ENCODE measurements at places on chromosomes 2 and 18.

DNA sequence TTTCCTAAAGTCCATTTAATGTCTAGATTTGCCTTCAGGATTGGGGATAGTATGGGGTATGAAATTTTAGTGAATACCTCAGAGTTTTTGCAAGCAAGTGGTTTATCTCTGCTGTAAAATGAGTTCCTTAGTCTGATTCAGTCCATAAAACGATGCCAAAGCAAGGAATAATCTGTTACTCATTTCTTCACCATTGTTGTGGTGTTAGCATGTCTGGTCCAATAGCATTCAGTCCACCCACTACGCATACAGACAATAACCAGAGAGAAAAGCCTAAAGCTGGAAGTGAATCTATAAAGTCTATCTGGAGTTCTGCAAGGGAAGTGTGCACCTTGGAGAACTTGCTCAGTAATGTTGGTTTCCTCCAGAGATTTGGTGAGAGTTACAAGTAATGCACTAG is 12.9 kb upstream of the DPP4 start:
- DNase-seq = no peak

DNA sequence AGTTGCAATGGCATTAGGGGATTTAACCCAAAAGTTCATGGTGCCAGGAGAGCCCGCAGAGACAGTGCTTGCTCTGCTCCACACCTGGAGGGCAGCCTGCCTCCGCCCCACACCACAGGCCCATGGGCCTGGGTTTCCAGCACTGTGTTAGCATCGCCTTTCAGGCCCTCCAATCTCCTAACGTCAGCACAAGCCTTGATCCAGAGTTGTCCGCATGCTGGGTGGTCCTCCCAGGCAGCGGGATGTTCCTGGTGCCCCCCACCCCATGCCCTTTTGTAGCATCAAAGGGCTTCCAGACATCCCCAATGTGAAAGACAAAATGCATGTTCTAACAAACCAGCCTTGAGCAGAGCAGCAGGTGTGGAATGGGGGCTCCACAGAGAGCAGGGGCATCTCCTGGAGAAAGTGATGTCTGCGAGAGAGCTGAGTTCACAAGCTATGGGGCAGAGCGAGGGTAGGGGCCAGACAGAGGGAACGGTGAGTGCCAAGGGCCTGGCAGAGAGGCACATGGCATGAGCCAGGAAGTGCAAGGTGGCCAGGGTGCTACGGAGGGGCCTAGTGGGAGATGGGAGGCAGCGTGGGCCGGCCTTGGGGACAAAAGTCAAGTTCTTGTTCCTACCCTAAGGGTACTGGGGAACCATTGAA is 119.2 kb downstream of the CYP26B1 start:
- DNase-seq = no peak

GRCh38 chr2:216286616-216287231 is 85.6 kb downstream of the MARCHF4 start:
- DNase-seq = no peak

DNA sequence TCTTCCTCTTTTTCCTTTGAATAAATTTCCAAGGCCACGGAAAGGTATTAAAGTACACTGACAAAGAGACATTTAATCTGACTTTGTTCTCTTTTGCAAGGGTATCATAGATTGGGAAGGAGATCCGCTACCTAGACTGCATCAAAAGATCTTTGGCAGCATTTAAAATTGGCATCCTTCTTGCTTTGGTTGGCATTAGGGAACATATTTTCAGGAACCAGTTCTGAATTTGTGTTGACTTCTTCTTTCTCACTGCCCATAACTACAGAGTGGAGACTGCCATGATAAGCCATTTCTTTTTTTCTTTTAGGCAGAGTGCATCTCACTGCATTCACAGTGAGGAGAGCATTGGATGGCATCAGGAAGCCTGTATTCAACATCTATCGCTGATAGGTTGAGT is 83.4 kb downstream of the DOCK10 start:
- DNase-seq = no peak

DNA sequence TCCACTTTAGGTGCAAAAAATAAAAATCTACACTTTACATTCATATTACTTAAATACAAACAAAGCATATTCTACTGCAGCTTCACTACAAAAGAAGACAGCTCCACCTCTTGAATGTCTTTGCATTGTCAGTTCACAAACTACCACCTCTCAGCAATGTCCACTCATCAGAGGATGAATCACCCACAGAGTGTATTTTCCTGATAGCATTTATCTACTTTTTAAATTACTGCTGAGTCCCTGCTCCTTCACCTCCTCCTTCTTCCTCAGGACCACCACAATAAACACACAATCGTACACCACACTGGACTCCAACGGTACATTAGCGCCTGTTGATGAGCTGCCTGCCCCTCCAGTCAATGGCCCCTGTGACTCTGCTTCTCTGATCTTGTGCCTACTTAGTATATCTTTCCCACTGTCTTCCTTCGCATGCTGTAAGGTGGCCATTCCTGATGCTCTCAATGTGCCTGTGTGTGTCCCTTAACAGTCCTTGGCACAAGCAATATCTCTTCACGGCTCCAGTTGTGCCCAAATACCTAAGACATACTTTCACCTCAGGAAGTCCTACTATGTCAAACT is 120.9 kb downstream of the DHRS9 start:
- no peak for DNase-seq

GRCh38 chr2:144643537-144644336 is 123.8 kb upstream of the ZEB2 start:
- no peak for DNase-seq

DNA sequence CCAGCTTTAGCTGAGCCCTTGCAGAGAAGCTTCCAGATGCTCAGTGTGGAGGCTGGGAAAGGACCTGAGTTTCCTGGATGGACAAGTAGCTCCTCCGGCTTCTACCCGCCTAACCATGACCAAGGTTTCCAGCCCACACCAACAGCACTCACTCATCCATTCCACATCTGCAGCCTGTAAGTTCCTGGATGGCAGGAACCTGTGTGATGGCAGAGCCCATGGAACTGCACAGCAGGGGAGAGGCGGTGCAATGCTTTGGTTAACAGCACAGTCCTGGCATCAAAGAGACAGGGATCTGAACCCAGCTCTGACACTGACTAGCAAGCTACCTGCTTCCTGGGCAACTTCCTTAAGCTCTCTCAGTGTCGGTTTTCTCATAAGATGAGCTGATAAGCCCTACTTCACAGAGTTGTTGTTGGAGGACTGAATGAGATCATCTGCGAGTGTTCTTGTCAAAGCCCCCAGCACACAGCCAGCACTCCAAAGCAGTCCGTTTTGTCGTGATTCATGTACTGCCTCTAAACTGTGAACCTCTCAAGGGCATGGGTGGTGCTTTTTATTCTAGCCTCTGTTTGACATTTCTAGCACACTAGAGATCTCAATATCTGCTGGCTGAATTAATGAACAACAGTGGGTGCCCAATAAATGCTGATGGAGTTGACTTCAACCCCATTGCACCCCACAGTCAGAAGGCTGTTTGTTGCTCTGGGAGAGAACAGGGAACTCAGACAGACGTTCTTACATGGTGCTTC is 41.6 kb upstream of the OTOF start:
- DNase-seq = no peak

DNA sequence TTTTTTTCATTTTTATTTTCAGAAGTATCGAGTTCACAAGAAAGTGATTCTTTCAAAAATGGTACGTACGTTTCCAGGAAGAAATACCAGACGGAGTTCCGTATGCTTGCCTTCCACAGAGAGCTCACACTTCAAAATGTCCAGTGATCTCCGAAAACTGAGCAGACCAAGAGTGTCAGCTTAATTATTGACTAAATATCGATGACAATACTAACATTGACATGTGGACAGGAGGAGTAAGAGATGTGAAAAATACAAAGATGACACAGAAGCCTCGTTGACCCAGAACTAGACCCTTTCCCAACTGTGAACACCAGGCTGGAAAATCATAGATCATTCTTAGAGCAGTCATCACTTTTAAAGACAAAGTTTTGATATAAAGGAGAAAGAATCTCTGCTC is 440.0 kb upstream of the POU3F3 start:
- DNase-seq = no peak

Measured in frontal cortex (tissue), 4 donors.